ENCODE measurements at places on chromosomes 16 and 17.

GRCh38 chr17:71477356-71477755 is 643.5 kb upstream of the SOX9 start:
- no peak for DNase-seq

GRCh38 chr16:10851512-10851911 is 25.5 kb upstream of the CIITA start:
- DNase-seq: no peak

DNA sequence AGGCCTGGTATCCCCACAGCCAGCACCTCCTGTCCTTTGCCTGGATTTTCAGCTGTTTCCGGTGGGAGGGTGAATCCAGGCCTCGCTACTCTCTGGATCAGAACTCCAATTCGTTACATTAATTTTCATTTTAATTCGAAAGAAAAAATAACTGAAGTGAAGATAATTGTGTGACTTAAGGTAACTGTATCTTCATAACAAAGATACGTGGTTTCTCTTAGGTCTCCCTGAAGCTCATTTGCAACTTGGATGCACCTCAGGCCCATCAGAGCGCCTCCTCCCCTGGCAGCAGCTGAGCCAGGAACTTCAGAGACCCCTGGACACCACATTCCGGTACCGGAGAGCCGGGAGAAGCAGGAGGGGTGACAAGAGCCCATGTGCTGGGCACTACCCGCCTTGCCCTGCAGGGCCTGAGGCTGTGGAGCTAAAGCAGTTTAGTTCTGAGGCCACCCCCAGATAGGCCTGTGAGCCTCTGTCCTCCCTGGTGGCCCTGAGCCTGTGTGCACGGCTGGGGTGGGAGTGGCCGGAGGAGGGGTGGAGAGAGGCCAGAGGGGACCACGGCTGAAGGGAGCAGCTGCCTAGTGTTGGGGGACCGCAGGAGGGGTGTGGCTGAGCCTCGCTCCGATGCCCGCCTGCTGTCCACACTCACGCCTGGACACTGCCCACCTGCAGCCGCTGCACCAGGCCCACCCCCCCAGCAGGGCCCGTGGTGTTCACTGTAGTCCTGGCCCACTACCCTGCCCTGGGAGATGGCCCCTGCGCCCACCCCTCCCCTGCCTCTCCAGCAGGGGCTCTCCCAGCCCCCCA is 11.4 kb upstream of the DUS1L start:
- no peak for DNase-seq

DNA sequence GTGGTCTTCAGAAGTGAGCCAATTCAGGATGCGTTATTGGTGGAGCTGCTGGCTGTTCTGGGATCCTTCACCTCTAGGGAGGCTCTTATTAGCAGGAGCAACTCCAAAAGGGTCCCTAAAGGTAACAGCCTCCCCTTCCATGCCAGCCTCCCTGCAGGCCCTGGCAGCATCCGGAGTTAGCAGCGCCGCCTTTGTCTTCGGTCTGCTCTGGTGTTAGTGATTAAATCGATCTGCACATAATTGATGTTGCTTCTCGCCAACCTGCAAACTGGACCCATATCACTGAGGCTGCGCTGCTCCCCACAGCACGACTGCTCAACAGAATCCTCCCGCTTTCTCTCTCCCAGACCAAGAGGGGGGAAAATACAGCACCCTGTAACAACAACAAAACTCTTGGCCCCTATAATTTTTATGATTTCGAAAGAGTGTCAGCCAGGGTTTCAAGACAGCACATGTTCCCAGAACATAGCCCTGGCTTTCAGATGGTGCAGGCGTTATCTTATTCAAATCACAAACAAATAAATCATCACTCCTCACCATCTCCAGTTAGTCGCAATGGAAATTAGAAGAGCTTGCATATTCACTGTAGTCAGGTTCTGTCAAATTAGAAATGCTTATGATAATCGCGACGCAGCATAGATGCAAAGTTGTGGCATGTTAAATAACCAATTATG is 76.0 kb downstream of the IRX3 start:
- no peak for DNase-seq

DNA sequence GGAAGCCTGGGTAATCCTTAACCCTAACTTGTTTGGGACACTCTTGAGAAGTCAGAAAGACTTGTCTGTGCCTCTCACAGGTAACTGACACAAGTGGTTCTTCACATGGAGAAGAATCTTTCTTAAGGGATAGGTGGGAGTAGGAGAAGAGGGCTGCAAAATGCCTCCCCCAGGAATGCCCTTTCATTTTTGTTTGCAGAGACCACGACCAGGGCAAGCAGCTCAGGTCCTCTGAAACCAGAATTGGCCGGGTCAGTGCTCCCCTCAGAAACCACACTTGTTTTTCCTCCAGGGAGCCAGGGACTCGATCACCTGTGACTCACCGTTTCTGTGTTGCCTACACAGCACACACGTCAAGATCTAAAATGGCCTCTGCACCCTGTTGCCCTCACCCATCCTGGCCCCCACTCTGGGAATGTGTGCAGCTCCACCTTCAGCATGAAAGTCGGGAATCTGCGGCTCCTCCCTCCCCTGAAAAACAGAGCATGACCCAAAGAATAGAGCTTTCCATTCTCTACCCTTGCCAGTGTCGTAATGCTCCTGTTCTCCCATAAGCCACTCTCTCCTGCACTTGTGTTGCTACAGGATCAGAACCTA is 36.1 kb downstream of the HNF1B start:
- DNase-seq: no peak

DNA sequence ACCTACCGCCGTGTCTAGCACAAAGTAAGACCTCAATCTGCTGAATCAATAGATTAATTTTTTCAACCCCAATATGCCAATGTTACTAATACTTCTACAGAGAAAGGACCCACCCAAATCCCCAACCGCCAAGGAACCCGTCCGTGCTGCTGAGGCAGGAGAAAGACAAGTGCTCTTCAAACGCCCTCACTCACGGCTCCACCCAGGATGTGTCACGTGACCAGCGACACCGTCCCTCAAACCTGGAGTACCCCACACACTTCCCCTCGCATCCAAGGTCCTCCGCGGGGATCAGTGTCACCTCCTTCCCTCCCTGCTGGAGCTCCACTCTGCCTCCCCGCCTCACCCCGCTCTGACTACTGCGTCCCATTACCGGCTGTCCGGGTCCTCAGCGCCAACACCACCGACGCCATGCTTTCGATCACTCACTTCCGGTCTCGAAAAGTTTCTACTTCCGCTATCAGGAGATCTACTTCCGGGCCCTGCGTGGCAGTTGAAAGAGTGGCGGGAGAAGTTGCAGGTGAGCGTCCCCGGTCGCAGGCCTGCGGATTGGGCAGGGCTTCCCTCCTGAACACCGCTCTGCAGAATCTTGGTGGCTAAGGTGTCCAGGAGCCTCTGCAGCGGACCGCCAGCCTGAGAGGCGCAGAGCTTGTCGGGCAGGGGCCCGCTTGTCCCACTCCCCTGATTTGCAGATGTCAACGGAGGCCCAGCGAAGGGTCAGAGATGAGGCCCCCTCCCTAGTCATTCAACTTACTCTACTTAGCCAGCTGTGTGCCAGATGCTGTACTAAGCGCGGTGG is at the start of the genes EME1 and MRPL27:
TSS of gene EME1 (plus strand) at position 472 of the 799 bp plus-strand sequence. CDS start 1,980 bp downstream, outside the sequence.
TSS of gene MRPL27 (minus strand) at position 427 of the 799 bp plus-strand sequence. CDS start at position 413, 14 bp downstream.
- DNase-seq: peak; percentile 90

DNA sequence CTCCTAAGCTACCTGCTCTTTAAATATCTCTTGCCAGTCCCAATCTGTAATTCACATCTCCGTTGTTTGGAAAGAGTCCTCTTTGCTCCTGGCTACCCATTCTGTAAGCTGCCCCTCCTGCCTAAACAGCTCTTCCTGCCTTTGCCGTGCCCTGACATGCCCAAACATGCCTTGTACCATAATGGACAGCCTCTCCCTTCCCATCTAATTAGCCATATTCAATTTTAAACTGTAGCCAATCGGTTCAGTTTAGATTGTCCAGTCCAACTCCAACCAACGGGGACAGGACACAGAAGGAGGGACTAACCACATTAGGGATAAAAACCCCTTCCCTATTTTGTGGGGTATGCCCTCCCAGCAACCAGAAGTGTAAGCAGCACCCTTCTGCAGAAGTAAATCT is 30.6 kb upstream of the CLEC3A start:
- DNase-seq: no peak

DNA sequence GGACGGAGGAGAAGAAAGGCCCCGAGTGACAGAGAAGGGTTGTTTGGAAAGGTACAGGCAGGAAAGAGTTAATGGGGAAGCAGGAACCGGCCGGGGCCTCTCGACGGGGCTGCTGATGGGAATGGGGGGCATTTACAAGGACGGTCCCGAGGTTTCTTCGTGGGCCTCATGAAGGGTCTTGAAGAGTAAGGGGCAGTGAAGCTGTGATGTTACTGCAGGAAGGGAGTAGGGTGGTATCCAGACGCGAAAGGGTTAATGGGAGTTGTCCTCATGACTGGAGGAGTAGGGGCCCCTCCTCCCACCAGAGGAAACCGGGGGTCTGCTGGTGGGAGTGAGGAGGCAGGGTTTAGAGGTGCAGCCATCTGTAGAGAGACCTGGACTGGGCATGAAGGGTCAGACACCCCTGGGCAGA is 481 bp downstream of the PDK2 start:
- DNase-seq: no peak

DNA sequence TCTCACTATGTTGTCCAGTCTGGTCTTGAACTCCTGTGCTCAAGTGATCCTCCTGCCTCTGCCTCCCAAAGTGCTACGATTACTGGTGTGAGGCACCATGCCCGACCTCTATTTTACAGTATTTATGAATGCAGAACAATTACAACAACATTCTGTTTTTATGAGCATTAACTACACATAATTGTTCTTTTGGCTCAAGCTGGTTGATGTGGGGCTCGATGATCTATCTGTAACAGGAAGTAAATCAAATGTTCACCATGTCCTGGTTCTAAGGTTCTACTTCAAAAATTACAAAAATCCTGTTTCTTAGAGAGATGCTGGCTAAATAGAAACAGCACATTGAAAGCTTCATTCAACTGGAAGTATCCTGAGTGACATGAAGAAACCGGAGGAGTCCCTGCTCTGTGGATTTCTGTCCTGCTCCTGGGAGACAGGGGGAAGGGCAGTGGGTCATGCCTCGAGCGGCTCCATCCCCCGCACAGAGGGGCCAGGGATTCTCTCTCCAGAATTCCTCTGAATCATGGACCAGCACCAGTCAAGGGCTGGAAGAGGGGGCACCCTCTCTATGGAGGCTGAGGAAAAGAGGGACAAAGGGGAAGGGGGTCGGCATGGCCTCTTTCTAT is 31.5 kb downstream of the FA2H start:
- no peak for DNase-seq

GRCh38 chr16:55505333-55506015 is 3.4 kb upstream of the LPCAT2 start:
- DNase-seq: no peak

- DNase-seq: no peak
Observed at GRCh38 chr17:8922451-8922850, 43.1 kb downstream of the PIK3R5 start.

DNA sequence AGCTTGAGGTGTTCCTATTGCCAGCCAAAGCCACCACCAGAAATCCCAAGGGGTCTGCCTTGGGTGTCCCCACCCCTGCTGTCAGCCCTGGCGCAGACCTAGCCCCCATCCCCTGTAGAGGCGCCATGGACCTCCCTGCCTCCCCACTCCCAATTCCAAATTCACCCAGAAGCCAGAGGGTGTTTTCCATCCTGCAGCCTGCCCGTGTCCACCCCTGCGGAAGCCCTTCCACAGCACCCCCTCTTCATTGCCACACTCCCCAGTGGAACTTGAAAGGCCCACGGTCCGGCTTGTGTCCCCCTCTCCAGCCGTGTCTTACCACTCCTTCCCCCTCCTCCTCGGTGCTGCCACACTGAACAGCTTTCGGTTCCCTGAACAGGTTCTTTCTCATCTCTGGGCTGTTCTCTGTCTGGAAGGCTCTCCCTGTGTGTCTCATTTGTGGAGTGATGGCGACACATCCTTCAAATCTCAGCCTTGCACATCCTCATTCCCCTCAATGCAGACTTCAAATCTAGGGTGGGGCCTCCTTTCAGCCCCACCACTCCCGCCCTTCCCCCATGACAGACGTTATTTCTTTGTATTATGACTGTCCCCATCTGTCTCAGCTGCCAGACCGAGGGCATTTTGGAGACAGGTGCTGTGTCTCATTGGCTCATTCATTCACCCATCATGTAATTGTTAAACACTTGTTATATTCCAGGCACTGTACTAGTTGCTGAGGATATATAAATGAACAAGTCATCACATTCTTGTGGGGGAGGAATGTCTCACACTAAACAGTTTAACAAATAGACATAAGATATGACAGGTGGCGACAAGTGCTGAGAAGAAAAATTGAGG is 36.3 kb downstream of the ADGRG5 start:
- DNase-seq: no peak

- DNase-seq: no peak
Observed at GRCh38 chr17:6162216-6162615, 92.0 kb downstream of the WSCD1 start.
